ENCODE measurements at places on chromosomes 6 and 20. TPM values are rescaled to one million over a fixed set of nuclear protein-coding genes. Genes with fewer than 3 reads are reported as not detected.

- DNase-seq = no peak
Observed at GRCh38 chr6:122202576-122203137, 196.8 kb upstream of the HSF2 start.

The UTRN gene
- 29.2 TPM for total RNA-seq

GRCh38 chr6:108556866-108557493, 3.7 kb upstream of the FOXO3 start:
- DNase-seq = no peak

DNA sequence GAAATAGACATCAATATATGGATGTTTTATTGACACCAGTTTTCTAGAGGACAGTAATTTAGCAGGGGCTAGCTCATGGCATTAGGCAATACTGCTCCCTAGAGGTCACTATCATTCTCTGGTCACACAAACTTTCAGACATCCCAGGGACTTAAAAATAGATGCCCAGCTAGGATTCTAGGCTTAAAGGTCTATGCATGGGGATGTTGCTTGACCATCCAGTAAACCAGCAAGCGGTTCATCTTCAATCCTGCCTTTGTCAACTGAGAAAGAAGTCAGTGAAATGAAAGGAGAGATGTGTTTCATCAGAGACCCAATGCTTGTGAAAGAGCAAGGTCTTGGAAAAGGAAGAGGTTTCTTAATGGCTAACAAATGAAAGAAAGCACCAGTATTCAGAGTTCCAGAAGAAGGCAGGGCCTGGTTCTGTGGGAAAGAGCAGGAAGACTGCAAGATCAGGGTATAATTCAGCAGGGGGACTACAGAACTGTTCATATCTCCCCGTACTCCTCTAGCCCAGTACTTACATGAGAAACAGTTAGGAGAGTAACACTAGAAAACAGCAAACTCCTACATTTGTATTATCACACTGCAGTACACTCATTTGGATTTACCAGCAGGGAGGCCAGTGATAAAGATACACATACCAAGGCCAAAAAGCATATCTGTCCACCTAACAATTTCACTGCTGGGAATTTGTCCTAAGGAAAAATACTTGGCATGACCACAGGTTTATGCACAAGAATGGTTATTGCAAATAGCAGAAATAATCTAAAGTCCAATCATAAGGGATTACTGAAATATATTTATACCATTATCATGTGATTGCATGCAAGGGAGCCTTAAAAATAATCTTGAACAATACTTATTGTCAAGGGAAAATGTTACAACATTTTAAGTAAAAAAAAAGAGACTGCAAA, 151.4 kb upstream of the LAMA2 start:
- DNase-seq = no peak

- DNase-seq = no peak
Observed at GRCh38 chr20:38872036-38872435, 54.2 kb upstream of the FAM83D start.

DNA sequence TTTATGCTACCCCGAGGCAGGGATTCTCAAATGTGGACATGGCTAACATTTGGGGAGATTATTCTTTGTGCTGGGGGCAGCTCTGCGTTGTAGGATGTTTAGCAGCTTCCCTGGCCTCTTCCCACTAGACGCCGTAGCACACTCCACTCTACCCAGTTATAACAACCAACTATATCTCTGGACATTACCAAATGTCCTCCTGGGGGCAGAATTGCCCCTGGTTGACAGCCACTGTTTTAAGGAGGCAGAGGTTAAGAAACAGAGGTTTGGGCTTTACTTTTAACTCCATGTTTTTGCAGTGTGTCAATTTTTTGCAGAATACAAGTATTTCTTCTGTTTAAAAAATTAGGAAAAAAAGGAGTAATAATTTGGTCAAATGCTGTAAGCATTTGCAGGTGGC, 56.2 kb upstream of the BMP6 start:
- DNase-seq = no peak

DNA sequence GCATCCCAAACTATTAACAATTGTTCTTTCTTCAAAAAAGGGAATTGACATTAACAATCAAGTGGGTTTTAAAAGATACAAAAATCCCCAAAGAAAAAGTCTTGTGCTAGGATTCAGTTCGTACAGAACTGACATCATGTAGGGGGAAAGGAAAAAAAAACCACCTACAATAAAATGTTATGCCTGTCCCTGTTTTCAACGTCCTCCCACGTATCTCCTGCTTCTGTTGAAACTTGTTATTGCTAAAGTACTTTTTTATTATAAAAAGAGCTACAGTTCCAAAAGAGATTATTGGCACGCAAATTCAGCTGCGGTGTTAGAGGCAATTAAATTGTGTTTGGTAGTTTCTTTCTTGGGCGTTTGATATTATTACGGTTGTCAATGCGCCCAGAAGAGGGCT, 102.8 kb upstream of the PHACTR1 start:
- DNase-seq = no peak

GRCh38 chr6:147136057-147136456, 68.2 kb upstream of the STXBP5 start:
- no peak for DNase-seq

All from left lobe of liver (tissue), 2 donors.